ENCODE measurements at places on chromosomes 13 and 19.

DNA sequence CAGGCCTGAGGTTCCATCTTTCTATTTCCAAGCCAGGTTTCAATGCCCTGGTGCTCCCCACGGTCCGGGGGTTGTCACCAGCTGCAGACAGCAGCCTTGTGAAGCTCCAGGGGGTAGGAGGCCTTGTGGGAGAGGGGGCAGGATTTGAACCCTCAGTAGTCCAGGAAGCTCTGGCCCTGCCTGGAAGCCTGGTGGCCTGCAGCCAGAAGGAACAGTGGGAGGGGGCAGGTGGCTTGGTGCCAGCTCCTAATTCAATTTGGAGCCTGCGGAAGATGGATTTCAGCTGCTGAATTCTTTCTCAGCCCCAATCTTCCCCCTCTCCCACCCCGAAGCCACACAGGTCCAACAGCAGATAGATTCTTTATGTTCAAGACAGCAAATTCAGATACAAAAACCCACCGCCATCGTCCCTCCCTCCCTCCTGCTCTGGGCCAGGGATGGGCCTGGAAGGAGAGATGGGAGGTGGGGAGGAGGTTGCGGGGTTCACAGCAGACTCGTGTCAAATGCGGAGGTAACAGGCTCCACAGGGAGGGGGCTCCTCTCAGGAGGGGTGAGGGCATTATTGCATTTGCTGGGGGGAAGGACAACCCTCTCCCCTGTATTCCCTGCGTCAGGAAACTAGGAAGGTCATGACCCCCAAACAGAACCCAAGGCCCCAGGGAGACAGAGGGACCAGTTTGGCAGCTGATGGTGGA is 2.4 kb upstream of the PTGER1 start:
- DNase-seq = no peak

GRCh38 chr13:98083507-98083906 is 59.4 kb upstream of the FARP1 start:
- no peak for DNase-seq

GRCh38 chr19:55703790-55704215 is 28.8 kb downstream of the EPN1 start:
- DNase-seq = no peak

GRCh38 chr19:49718511-49718910 is 27.6 kb downstream of the CPT1C start:
- no peak for DNase-seq

DNA sequence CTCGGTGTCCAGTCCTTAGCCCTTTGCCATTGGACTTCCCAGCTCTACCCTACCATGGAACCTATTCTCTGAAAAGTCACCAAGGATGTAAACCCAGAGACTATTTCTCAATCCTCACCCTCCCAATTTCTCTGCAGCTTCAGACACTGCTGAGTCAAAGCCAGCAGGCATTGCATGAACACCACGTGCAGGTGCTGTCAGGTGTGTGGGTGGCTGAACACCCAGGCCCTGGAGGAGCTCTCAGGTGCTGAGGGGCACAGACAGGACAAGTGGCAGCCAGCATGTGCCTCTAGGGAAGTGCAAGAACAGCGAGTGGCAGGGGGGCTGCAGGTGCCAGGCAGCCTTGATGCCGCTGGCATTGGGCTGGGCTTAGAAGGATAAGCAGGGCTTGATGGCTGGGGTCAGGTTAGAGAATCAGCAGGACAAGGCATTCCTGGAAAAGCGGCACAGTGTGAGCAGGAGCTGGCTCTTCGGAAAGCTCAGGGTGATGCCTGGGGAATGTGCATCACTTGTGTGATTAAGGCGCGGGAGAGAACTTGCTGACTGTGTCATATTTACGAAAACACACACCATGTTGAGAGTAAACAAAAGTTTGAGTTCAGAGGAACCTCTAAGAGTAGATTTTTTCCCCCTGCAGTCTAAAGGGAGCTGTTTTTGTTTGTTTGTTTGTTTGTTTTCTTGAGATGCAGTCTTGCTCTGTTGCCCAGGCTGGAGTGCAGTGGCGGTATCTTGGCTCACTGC is 83.8 kb downstream of the LNX2 start:
- no peak for DNase-seq

- DNase-seq = no peak
Measured at GRCh38 chr13:110463871-110464510, 97.5 kb downstream of the RAB20 start.

GRCh38 chr13:23945612-23946011 is 48.3 kb upstream of the C1QTNF9B start:
- DNase-seq = no peak

GRCh38 chr13:41117869-41118268 is 14.7 kb downstream of the KBTBD6 start:
- DNase-seq = no peak

- no peak for DNase-seq
Measured at GRCh38 chr19:37466277-37466797, 907 bp downstream of the ZNF569 start.

DNA sequence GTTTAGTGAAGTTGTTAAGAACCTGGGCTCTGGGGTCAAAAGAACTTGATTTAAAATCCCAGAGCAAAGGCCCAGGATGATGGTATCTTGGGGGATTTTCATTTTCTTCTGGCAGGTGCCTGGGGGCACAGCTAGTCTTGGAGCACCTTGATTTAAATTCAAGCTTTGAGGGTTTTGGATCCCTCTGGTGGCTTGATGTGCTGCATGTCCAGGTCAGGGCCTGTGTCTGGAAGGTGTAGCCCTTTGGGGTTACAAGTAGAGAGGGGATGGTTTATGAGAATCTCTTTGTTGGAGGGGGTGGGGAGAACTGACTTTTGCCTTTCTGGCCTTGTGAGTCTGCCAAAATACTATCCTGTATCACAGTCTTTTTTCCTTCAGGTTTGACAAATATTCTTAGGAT is 55.8 kb downstream of the AKAP11 start:
- no peak for DNase-seq
